NCI-H524 treated with DMSO at 0.1 percent for 48 hours (cell line): ENCODE measurements at places on chromosomes 13 and 19.

GRCh38 chr19:6020166-6020882 is 42.4 kb upstream of the RANBP3 start:
- no peak for DNase-seq

- peak; percentile 83 for DNase-seq
These were observed 16.0 kb upstream of the KDM4B start for GRCh38 chr19:4952945-4953344.

- DNase-seq: no peak
These were observed 16.7 kb upstream of the POSTN start for GRCh38 chr13:37615276-37615675.

DNA sequence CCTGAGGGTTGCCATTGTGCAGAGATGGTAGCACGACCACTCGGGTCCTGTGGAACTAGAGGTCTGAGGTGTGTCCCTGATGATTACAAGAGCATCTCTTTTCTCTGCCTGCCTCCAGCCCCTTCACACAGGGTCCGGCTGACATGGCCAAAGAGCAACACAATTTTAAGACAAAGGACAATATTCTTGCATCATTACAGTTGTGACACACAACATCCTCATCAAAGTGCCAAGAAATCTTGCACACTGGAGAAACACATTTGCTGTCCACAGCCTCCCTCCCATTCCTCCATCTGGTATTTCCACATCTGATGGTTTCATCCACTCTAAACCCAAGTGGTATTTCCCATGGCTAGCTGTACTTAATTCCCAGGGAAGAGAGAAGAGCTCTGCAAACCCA is 12.8 kb downstream of the COL4A1 start:
- DNase-seq: no peak

DNA sequence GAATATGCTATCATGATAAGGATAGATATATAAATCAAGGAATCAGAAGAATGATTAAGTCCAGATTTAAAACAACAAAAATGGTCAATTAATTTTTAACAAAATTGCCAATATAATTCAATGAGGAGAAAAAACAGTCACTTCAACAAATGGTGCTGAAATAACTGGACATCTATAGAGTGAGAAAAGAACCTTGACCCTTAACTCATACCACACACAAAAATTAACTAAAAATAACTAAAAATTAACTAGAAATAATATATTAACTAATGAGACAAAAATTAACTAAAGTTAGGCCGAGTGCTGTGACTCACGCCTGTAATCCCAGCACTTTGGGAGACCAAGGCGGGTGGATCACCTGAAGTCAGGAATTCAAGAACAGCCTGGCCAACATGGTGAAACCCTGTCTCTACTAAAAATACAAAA is 9.5 kb downstream of the LGALS7 start:
- DNase-seq: no peak

DNA sequence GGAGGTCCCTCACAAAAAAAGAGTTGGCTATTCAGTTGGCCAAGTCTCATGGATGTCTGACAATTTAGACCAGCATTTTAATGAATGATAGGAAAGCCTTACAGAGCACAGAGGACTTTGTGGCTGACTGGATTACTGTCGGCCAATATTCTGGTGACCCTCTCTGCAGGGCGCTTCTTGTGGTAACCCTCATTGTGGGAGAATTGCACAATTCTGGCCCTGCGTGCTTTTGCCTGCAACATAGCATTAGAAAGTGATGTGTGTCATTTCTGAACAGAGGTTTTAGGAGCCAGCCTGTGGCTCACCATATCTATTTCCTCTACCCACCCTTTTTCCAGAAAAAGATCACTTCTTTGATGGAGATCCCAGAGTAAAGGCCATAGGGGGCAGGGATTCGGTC is 71.4 kb downstream of the EFNB2 start:
- DNase-seq: no peak

DNA sequence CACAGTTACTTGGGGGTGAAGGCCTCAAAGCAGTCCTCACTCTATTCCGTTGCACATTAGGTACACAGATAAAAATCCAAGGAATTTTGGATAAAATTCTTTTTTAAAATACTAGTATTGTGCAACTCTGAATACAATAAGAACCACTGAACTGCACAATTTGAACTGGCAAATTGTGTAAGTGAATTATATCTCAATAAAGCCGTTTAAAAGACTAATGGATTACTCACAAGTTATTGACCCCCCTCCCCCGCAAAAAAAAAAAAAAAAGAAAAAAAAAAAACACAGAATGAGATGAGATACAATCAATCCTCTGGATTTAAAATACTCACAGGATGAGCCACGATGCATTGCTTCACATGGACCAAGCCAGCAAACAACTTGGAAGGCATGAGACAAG is 86.4 kb downstream of the CRYL1 start:
- DNase-seq: no peak

- no peak for DNase-seq
These were observed at the start of gene ADGRE3 for GRCh38 chr19:14674764-14675163. Gene ADGRE3, minus strand, starts transcription at chr19:14674844. Its CDS starts 74 bp downstream, at chr19:14674770.

GRCh38 chr19:3387645-3388589 is 21.5 kb downstream of the NFIC start:
- peak; percentile 87 for DNase-seq

DNA sequence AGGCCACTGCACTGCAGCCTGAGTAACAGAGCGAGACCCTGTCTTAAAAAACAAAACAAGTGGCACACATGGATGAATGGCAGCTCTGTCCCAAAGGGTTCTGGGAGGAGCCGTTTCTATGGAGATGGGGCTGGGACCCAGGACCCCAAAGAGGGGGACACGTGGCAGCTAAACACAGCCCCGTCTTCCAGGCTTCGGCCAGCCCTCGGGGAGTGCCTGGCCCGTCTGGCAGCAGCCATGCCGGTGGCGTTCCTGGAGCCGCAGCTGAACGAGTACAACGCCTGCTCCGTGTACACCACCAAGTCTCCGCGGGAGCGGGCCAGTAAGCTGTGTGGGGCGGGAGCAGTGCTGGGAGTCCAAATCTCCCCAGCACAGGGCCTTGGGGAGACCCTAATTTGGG is 82.4 kb downstream of the RYR1 start:
- DNase-seq: no peak

GRCh38 chr13:114047358-114047881 is 73.5 kb upstream of the C13orf46 start:
- DNase-seq: no peak

DNA sequence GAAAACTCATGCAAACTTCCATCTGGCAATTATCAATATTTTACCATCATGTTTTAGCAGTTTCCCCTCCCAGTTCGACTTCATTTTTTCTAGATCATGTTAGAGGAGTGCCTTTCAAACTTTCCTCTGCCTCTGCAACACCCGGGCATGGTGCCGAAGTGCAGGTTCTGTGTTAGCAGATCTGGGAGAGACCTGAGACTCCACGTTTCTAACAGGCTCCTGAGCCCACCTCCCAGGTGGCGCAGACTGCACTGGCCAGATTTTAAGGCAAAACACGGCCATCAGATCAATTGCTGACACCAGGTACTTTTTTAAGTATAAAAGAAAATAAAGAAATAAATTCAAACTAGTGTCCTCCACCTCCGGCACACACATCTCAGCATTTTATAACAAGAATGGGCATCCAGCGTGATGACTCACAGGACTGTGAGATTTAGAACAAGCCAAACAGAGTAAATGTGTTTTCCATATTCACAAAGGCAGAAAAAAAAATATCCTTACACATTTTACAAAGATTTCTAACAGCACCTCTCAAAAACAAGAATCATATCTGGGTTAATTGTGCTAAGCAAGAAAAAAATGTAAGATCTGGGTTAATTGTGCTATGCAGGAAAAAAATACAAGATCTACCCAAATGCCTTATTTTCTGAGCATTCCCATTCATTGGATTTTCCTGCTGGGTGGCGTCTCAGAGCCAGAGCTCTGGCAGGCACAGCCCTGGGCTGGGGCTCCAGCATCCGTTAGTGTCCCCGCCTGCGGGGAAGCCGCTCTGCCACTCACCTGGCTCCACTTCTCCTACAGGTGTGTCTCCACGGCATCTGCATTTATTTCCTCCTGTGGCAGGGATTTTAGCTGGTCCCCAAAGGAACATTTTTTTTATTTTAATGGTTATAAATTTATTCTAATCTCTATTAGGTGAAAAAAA is 127.9 kb upstream of the SOX1 start:
- no peak for DNase-seq

- no peak for DNase-seq
These were observed 175.3 kb downstream of the ZIC5 start for GRCh38 chr13:99796175-99796819.

GRCh38 chr13:28282451-28282850 is 144.1 kb downstream of the PAN3 start:
- no peak for DNase-seq

DNA sequence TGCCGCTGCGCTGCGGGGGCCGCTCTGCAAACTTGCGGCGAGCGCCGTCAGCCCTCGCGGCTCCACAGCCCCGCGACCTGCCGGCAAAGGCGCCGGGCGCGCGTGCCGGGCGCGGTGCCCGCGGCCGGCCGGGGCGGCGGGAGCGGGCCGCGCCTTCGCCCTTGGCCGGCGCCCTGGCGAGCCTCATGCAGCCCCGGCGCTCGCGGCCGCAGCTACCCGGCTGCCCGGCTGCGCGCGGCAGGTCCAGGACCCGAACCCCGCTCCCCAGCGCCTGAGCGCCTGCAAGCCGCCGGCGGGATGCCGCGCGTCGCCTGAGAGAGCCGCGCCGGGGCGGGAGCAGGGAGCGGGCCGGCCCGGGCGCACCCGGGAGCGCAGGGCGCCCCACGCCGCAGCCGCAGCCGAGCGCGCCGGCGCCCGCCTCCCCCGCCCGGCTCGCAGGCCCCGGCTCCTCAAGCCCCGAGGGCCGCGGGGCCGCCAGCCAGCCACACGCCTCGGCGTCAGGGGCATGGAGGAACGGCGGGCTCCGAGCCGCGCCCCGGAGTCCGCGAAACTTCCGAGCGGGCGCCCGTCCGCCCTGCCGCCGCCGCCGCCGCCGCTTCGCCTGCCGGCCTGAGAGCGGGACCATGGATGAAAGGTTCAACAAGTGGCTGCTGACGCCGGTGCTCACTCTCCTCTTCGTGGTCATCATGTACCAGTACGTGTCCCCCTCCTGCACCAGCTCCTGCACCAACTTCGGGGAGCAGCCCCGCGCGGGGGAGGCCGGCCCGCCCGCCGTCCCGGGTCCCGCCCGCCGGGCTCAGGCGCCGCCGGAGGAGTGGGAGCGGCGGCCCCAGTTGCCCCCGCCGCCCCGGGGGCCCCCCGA is 564 bp downstream of the HS6ST3 start:
- no peak for DNase-seq

DNA sequence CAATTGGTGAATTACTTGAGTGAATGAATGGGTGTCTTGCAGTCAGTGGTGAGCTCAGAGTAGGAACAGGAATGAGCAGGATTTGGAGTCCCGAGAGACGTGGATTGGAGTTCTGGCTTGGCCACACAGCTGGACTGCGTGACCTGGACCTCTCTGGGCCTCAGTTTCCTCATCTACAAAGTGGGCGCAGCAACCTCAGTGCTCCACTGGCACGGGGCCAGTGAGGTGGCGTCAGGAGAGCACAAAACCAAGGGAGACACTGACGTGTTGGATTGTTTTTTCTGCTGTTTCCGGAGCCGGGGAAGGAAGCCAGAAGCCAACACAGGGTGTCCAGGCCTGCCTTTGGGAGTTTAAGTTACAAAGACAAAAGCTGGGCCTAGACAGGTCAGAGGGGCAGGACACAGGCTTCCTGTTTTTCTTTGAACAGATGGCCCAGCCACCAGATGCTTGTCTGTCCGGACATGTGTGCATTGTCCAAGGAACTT is 6.5 kb upstream of the DOCK6 start:
- DNase-seq: no peak

- DNase-seq: no peak
These were observed 2.5 kb upstream of the PDX1 start for GRCh38 chr13:27917121-27917947.

- DNase-seq: no peak
These were observed 62.8 kb downstream of the ARHGEF7 start for GRCh38 chr13:111177921-111178320.

DNA sequence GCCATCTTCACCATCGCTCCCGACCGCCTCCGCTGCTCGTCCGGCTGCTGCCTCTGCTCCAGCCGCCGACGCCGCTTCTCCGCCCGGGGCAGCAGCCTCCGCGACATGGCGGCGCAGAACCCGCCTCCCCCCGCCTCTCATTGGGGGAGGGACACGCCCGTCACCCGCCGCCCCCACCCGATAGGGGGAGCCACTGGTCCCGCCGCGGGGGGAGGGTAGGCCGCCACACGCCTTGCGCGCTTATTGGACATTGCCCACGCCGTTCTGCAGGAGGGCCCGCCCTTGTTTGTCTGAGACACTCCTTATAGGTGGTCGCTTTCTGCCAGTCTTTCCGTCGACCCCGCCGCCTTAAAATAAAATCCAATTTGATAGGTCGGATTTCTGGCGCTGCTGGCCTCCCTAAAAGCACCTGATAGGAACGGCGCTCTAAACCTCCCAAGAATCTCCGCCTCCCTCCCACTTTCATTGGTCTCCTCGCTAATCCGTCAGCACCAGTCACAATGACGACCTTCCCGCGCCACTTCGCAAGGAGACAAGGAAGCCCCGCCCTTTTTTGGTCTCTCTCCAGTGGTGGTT is at the start of gene HNRNPL:
Gene HNRNPL, minus strand, starts transcription at position 127 of the 576 bp plus-strand sequence. Its CDS starts 20 bp downstream, at position 107.
- DNase-seq: peak; percentile 100

GRCh38 chr19:33719366-33720154 is 77.1 kb upstream of the KCTD15 start:
- DNase-seq: no peak

DNA sequence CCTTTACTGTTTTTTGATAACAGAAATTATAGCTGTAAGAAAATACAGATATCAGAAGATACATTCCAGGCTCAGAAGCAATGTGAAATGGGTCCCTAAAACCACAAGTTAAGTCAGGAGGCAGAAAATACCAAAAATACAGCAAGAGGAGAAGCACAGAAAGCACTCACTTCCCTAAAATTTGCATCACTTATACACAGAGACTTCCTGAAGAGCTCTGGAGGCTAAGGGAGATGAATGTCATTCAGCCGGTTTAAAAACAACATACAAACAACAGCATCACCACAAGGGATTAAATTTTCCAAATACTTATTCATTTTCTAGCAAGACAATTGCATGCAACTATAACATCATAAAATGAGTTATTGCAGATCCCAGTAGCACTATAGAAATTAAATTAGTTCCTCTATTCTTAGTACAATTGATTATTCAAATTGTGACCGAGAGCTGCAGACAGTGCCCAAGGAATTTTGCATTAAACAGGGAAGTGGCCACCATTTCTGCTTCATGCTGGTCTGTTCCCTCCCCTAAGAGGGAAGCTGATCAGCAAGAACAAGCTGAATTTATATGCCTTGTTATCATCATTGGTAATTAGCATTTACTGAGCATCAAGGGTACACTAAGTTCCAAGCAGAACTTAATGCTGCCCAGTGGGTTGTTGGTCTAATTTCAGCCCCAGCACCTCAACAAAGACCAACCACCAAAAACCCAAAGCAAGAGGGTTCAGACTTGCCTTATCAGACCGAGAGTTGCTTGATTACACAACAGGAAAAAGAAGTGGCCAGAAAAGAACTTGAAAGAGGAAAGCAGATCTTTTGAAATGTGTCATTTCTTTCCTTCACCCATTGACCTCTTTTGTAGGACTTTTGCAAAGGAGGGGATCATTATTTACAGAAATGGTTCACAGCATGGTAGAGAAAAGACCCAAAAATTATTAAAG is 140.7 kb downstream of the KCTD12 start:
- DNase-seq: no peak
